ENCODE measurements at places on chromosomes 7 and 10.

DNA sequence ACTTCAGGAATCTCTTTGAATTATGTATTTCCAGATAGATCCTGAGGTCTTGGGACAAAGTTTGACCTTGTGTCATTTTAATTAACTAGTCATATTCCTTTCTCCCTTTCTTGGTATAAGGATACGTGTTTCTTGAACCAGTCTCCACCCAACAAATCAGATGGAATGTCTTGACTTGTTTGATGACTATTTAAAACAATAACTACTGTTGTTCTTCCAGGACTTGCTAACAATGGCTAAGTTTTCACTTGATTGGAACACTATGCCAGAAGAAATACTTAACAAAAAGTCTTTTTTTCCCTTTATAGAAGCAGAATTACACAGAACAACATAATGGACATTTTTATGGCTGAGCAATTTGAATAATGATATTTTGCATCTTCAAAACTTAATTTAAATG lies 43.0 kb upstream of the WIPF3 start:
- no peak for DNase-seq

DNA sequence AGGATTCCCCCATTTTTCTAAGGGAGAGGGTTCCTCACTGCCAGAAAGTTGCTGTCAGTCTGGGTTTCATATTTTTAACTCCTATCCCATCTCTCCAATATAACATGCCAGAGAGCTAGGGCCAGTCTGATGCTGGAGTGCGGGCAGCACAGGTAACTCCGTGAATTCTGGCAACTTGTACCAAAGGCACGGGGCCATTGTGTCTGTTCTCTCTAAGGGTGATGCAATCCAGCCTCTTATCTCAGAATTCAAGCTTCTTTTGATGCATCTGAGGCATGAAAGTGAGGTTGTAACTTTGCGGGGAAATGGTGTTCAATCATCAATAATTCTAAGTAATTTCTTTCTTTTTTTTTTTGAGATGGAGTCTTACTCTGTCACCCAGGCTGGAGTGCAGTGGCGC lies 1074.4 kb downstream of the TYW1 start:
- no peak for DNase-seq

DNA sequence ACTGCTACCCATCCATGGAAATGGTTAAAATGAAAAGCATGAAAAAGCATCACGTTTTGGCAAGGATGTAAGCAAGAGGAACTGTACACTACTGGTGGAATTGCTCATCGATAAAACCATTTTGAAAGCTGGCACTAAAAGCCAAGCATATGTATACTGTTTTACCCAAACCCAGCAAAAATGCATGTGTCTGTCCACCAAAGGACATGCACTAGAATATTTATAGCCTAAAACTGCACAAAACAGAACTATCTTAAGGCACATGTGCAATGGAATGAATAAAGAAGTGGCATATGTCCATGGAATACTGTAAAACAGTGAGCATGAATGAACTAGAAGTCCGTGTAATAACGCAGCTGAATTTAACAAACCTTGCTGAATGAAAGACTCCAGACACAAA lies 22.9 kb downstream of the RBAK start:
- no peak for DNase-seq

GRCh38 chr10:12259988-12260387 lies 64.0 kb downstream of the CDC123 start:
- DNase-seq: no peak

GRCh38 chr10:75464478-75465449 lies 33.3 kb downstream of the LRMDA start:
- no peak for DNase-seq
